ENCODE measurements at places on chromosomes 2 and 18.

DNA sequence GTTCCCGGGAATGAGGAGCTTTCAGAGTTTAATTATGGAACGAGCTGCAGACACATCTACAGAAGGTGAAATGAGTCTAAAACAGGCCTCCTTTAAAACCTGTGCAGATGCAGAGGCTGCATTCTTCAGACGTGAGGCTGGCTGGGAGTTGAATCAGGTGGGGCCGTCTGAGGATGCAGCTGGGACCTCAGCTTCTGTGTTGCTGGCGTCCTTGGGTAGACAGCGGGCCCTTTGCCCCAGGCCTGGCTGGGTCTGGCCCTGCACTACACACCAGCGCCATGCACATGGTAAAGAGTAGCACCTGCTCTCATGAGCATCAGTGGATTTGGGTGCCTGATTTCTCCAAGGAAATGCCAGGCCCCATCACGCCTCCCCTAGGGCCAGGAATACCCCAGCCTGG, 67.3 kb downstream of the TMEM18 start:
- DNase-seq: no peak

GRCh38 chr18:50119296-50119695, 75.7 kb downstream of the MYO5B start:
- no peak for DNase-seq

DNA sequence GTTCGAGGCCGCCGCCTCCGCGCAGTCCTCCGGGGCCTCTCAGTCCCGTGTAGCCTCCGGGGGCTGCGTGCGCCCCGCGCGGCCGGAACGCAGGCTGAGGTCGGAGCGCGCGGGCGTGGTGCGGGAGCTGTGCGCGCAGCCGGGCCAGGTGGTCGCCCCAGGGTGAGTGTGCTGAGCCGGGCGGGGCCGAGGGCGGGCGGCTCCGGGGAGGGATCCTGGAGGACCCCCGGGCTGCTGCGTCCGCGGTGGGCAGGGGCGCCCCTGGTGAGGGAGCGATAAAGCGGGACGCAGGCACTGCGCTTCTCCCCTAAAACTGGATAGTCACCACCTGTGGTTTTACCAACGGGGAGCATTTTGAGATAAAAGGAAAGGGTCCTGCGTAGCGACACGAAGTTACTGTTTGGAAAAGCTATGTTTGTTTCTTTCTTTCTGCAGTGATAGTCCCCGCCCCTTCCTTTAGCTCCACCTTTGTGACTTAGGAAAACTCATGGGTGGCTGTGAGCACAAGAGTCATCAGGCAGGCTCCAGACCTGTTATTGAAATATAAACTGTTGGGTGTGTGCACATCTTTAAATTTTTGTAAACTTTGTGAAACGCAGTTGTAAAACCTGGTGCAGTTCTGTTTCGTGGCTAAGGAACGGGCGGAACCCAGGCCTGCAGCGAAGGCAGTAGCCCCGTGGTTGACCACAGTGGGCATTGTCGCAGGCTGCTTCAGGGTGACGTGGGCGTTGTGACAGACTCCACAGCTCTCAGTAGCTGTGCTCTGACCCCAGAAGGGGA, 687 bp downstream of the CTDP1 start:
- peak; percentile 56 for DNase-seq

- DNase-seq: peak; percentile 16
These were observed 861 bp downstream of the LTBP1 start for GRCh38 chr2:32947484-32948143.

DNA sequence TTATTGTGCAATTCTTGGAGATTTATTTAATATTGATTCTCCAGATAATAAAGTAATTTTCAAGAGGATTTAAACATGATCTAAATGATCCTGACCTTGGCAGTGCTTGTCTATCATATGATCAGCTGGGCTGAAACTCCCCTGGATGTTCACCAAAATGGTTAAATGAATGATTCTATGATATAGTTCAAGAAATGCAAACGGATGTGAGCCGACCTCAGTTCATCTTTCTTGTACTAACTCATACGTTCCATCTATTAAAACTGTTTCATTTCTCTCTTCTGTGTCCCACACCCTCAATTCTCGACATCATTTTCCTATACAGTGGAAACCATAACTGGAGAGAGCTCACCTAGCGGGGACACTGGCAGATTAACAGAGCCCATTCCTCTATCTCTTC, 281.7 kb upstream of the CCDC68 start:
- DNase-seq: no peak

DNA sequence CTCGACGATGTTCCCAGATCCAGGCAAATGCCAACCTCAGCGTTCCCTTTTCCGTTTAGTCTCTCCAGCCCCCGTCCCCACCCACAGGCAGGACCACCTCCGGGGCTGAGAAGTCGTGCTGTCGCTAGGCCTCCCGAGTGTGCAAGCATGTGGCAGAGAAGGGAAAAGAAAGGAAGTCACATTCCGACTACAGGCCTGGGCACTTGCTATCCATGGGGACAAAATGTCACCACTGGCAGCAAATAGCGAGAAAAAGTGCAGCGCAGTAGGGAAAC, 420 bp downstream of the PIGN start:
- no peak for DNase-seq
